T-helper 22 cell (primary cell): ENCODE measurements at places on chromosomes 11 and 22.
A peak's percentile ranks its signal among the peaks of the same experiment; 100 is the strongest.

DNA sequence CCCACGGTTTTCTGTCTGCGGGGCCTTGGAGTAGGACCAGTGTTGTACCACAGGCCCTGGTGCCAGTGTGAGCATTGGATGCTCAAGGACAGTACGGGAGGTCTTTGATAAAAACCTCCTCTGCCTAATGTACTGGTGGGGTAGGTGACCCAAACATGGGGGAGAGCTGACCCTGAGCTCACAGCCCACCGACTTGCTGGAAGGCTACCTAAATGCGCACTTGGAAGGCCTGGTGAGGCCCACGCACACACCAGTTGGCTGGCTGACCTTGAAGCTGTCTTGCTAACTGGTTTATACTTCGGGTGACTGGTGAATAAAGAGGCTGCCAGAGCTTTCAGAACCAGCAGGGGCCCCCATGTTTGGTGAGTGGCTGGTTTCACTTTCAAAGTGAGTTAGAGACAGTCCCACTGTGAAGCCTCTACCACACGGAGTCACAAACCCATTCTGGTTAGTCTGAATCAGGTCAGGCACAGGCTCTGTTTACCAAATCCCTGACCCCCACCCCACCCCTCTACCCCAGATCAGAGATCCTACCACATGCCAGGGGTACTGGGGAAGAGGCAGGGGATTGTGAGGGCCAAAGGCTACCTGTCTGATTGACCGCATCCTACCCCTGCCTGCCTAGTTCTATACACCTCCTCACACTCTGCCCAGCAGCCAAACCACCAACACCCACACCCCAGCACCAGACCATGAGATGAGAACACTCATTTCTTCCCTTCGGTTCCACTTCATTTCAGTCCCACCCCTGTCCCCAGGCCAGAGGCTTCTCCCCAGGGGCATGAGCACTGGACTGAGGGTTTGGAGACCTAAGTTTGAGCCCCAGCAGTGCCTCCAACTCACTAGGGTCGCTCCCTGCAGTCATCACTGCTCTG is 12.7 kb upstream of the IL2RB start:
- DNase-seq, result peak; percentile 41

DNA sequence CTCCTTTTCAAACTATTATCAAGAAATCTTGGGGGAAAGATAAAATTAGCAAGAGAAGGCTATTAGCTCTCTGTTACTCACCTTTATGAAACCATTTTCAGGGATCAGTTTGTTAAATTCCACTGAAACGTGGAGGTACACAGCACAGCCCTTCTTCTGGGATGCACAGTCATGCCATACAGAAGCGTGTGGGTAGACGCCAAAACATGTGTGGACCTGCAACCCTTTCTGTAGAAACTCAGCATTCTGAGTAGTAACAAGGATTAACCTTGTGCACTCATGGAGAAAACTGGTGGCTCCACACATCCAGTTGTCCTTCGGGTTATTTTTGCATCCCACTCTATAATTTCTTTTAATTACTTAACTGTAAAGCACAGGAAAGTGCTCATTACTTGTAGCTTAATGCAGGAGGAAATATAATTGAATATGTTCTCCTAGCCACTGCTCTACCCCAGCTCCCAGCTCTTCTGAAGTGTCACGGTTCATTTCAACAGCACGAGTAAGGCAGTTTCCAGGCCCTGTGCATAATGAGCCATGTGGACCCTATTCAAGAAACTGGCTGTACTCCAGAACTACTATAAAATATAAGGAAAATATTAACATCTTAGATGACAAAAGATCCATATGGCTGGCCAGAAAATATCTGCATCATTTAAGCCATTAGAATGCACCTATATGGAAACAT is 26.1 kb downstream of the BDNF start:
- no peak for DNase-seq

DNA sequence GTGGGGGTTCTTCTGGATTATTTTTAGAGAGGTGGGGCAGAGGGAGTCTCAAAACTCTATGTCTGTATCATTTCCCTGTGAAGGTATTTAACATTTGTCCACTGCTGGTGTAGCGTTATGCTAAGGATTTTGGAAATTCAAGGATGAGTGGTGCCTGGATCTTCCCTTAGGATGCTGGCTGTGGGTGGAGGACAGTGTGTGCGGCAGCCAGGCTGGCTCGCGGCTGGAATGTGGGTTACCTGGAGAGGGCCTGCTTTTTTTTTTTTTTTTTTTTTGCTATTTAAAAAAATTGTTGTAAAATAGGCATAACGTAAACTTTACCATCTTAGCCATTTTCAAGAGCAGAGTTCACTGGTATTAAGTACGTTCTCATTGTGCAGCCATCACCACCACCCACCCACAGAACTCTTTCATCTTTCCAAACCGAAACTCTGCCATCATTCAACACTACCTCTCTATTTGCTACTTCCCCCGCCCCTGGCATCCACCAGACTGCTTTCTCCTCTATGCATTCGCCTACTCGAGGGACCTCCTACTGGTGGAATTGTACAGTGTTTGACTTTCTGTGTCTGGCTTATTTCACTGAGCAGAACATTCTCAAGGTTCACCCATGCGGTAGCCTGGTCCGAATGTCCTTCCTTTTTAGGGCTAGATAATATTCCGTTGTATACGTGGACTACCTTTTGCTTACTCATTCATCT is 67.1 kb downstream of the PARVB start:
- no peak for DNase-seq

GRCh38 chr11:48000432-48000831 is 20.1 kb downstream of the PTPRJ start:
- DNase-seq, result no peak

GRCh38 chr22:40479887-40480538 is 109.6 kb downstream of the SGSM3 start:
- DNase-seq, result no peak

DNA sequence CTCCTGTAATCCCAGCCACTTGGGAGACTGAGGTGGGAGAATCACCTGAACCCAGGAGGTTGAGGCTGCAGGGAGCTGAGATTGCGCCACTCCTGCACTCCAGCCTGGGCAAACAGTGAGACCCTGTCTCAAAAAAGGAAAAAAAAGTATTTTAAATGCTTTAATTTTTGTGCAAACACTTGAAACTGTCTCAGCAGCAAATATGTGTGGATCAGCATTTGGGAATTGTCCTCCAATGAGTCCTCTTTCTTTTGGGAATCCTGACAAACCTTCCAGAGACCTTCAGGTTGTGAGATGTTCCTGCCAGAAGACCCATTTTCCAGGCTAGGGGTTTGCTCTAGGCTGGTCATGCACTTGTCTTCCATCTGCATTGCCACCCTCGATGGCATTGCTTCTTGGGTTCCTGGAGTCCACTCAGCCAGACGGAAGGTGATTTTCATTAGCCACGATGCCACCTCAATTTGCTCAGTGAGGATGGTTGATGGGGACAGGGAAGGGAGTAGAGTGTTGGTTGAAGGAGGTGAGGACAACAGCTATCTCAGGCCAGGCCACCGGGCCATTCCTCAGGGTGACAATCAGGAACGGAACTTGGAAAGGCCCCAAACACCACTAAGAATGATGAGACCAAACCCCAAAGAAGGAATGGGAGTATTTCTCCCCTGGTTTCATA is 55.4 kb downstream of the ST14 start:
- no peak for DNase-seq

- no peak for DNase-seq
Observed at GRCh38 chr11:18641677-18642076, 7.5 kb upstream of the SPTY2D1 start.

GRCh38 chr22:29580200-29580810 is 608 bp downstream of the NIPSNAP1 start:
- no peak for DNase-seq

DNA sequence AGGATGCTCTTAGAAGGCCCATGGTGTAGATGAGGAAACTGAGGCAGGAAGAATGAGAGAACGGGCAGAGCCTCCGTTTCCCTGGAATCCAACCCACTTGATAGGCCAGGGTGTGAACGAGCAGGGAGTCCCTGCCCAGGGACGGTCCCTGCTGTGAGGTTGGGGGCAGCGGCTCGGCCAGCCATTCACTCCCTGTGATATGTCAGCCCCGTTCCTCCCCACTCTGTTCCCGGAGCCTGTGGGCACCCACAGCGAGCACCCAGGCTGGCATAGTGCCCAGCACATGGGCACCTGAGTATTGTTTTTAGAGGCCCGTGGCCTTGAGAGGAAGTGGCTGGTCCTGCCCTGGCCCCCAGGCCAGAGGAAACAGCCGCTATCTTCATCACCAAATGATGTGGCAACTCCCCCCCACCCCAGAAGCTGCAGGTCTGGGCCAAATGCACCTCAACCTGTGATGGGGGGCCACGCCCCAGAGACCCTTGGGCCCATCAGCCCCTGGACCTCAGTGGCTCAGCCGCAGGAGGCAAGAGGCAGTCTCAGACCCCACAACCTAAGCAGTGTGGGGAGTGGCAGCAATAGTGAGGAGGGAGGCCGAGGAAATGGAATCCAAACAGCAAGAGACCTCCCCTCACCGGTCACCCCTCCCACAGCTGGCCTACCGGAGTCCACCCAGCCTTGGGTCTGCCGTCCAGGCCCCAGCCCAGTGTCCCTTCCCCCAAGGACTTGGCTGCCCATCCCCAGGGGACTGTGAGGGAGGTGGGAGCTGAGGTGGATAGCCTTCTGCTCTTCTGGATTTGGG is 2.1 kb downstream of the ALDH3B1 start:
- no peak for DNase-seq

DNA sequence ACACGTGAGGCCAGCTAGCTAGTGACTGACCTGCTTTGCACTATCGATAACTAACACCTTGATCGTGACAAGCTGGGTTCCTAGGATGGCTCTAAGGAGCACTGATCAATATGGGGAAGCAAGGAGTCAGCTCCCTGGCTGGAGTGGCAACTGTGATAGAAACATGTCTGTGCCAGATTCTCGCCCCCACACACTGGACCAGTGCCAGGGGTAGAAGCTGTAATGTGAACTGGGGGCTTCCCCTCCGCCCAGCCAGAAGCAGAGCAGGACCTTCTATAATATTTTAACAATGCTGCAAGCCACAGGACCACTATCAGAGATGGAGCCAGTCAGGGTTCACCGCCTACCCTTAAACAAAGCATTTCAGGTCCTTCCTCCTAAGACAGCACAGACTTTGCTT is 96.5 kb downstream of the DSCAML1 start:
- no peak for DNase-seq

DNA sequence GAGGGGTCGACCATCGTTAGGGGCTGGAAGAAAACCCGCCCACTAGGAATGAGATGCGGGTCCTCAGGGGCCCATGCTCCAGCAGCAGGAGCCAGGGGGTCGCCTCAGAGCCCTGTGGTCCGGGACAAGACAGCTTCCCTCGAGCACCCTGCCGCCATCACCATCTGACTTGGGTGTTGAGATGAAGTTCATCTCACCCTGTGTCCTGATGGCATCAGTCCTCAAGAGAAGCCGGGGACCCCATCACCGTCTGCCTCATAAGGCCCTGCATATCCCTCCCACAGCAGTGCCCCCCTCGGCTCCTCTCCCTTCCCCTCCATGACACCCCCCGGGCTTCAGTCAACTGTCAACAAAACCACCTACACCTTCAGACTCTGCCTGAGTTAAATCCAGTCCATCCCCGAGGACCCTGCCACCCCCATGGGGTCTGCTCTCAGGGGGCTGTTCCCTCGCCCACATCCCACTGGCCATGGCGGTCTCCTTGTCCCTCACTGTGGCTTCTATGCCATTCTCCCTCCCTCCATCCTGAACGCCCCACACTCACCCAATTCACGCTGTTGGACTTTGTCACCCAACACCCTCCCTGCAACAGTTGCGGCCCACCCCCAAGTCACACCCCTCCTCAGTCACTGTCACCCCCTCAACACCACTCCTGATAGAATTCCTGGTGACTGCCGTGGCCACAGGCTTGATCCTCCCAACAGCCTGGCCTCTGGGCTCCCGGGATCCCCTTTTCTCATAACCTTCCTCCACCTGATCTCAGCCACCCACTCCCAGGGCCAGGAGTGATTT is 87.7 kb upstream of the RTL6 start:
- no peak for DNase-seq

GRCh38 chr11:45924927-45925326 is 2.5 kb downstream of the LARGE2 start:
- DNase-seq, result no peak

- DNase-seq, result no peak
Observed at GRCh38 chr22:31960767-31961166, 16.4 kb downstream of the YWHAH start.

DNA sequence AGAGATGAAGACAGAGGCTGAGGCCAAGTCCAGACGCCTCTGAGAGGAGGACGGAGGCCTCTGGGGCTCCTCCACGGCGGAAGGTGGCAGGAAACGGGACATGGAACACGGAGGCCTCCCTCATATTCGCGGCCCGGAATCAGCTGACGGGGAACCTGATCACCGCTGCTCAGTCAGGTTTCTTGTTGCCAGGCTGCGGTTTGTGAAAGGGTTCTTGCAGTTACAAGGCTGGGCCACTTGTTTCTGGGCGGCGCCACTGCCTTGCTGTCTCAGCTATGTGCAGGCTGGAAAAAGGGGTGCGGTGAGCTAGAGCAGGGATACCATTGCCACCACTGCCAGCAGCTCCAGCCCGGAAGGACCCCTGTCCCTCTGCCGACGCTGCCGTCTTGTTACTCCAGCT is 10.0 kb upstream of the MMP1 start:
- no peak for DNase-seq

DNA sequence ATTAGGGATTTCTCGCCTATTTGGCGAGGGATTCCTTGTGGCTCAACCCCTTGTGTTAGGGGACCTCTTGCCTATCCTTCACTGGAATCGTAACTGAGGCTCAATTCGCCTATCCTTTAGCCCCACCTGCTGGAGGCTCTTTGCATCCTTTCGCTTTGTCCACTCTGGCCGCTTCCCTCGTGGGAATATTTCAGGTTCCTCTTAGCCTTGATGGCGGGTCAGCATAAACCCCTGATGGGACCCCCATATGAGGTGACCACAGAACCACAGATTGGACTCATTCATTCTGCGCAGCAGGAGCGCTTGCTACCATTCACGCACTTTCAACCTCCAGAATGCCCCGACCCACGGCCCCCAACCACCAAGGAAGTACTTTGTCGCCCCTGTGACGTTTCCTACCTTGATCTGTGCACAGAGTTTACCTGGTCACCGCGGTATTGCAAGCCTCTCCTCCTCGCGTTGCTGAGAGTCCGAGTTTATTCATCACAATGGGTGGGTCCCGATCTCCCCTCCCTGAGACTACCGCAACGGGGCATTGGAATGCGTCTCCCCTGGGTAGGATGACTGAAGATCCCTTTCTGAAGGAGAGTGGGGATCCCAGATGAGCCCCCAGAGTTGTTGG is at the start of gene OR52N2:
Gene OR52N2, plus strand, starts transcription at position 425 of the 622 bp plus-strand sequence. CDS start 11,412 bp downstream, outside the sequence.
- DNase-seq, result peak; percentile 29

DNA sequence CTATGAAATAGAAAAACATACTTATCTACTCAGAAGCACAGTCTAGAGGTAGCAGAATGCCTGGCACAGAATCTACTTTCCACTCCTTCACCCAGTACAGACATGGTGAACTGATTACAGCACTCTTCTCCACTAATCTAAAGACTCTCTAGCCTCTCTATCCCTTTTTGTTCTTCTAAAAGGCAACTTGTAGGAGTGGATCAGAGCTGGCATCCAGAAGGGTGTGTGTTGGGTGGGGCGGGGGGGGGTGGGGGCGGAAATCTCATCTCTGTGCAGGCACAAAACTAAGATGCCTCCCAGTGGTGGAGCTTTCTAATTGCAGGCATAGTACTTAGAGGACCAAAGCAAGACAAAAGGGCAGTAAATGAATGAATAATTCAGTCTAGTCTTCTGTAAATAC is 11.5 kb upstream of the EMID1 start:
- DNase-seq, result no peak

GRCh38 chr22:32339190-32340012 is 18.3 kb upstream of the RFPL3 start:
- no peak for DNase-seq
